ENCODE measurements at places on chromosomes 4 and X. TPM values are rescaled to one million over a fixed set of nuclear protein-coding genes. Genes with fewer than 3 reads are reported as not detected.
A peak's percentile ranks its signal among the peaks of the same experiment; 100 is the strongest.

DNA sequence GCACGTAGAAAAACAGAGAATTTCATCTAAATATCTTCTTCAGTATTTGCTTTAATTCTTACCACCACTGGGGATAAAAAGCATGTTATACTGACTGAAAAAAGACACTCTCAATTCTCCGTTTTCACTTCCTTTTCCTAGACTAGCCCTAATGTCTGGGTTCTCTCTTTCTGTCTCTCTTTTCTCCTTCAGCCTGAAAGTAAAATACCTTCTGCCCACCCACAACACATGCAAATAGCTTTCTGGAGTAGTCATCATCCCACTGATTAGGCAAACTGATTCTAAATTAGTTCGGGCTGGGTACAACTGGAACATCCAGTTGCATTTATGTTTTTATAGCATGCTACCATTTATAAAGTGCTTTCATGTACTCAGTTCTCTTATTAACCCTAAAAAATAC lies 142.4 kb upstream of the ANKRD50 start:
- DNase-seq = no peak

GRCh38 chr4:56906489-56907393 lies 959 bp upstream of the REST start:
- peak; percentile 40 for DNase-seq

GRCh38 chr4:69775321-69775867 lies 15.0 kb upstream of the SULT1B1 start:
- no peak for DNase-seq

GRCh38 chr4:168154546-168155277 lies 62.4 kb downstream of the ANXA10 start:
- DNase-seq = no peak

- DNase-seq = no peak
Observed at GRCh38 chr4:151436093-151436518, 27.1 kb downstream of the FHIP1A start.

GRCh38 chr4:33930497-33930896 lies 2313.8 kb downstream of the ARAP2 start:
- no peak for DNase-seq

DNA sequence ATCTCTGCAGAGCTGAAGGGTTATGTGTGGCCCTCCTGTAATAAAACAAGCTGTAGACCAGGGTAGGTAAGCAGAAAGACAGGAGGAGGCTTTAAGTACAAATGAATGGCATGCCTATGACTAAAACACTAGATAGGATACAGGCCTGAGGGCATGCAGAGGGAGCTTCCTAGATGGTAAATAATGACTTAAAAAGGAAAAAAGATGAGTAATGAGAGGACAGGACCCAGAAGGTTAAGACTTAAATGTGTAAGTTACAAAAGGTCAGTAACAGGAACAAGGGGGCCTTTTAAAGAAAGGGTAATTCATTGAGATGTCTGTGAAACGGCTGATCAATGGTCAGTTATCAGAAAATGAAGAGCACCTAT lies 194.8 kb downstream of the SOWAHB start:
- no peak for DNase-seq

DNA sequence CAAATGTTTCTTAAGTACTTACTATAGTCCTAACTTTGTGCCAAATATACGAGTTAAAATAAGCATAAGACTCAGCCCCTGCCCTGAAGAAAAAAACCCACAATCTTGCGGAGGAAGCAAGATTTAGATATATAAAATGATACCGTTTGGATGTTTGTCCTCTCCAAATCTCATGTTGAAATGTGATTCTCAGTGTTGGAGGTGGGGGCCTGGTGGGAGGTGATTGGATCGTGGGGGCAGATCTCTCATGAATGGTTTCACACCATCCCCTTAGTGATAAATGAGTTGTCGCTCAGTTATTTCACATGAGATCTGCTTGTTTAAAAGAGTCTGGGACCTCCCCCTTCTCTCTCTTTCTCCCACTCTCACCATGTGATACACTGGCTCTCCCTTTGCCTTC lies 28.7 kb downstream of the EFHC2 start:
- DNase-seq = no peak

- DNase-seq = no peak
Observed at GRCh38 chrX:78653118-78653822, 5.9 kb downstream of the RTL3 start.

GRCh38 chrX:1874899-1875298 lies 260.0 kb downstream of the ASMT start:
- DNase-seq = no peak

The KIT gene
- 7.6 TPM for total RNA-seq

The PDCL2 gene
- total RNA-seq = not detected

The CLDN24 gene
- total RNA-seq = not detected

The GIMD1 gene
- total RNA-seq = not detected

The CXCL5 gene
- 0.31 TPM for total RNA-seq

The TRO gene
- 53.7 TPM for total RNA-seq

The LUZP4 gene
- 0.33 TPM for total RNA-seq

Measured in H7 (cell line).